H54 (cell line): ENCODE measurements at places on chromosomes 16 and 17.
A peak's percentile ranks its signal among the peaks of the same experiment; 100 is the strongest.

DNA sequence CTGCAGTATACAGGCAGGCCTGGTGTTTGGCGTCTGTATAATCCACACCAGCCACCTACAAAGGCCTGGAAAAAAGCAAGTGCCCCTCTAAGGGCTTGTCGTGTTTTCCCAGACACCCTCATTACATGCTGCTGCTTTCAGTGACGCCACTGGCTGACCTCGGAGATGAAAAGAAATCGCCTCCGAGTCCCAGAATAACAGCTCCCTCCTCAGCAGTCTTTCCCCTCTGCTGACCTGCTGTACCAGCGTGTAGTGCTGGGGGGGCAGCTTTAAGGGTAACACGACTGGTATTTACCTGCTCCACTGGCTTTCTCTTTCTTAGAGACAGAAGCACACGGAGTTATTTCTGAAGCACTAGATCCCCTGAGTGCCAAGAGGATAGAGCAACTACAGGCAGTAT, 296.8 kb downstream of the GRIN2A start:
- DNase-seq = no peak

GRCh38 chr16:27772093-27772825, 222.3 kb downstream of the KATNIP start:
- DNase-seq = no peak

DNA sequence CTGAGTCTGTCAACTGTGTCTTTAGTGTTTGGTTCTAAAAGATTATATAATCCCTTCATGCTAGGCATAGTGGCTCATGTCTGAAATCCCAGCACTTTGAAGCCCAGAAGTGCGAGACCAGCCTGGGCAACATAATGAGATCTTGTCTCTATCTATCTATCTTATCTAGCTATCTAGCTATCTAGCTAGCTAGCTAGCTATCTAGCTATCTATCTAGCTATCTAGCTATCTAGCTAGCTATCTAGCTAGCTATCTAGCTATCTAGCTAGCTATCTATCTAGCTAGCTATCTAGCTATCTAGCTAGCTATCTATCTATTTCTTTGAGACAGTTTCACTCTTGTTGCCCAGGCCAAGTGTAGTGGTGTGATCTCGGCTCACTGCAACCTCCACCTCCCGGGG, 43.8 kb downstream of the SPAG9 start:
- no peak for DNase-seq

GRCh38 chr17:8421571-8421970, 14.1 kb upstream of the NDEL1 start:
- DNase-seq = no peak

GRCh38 chr16:61606581-61606980, 429.7 kb downstream of the CDH8 start:
- DNase-seq = no peak

DNA sequence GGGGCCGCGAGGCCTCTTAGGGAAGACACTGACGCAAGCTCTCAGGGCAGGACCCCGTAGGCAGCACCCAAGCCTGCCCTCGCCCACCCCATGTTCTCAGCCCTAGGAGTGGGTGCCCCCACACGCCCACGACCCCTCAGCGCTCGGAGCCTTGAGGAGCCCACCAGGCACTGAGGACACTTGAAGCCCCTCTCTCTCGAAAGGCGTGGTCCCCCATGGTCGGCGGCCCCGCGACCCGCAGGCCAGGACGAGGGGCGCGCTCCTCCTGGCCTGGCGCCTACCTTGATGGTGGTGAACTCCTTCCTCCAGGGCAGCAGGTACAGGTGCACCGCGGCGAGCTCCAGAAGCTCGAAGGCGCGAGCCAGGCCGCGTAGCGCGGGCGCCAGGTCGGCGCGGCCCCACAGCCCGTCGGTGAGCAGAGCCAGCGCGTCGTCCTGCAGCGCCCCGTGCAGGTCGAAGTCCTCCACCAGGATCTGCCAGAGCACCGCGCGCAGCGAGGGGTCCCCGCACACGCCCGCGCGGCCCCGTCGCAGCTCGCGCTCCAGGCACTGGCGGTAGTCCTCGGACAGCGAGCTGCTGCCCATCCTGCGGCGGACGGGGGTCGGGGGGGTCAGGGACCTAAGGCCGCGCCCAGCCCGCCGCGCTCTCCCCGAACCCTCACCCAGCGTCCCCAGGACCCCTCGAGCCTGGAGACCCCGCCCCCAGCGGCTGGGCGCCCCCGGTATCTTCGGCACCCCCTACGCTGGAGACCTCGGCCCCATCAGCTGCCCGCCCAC, 668 bp downstream of the SPATA2L start:
- no peak for DNase-seq

GRCh38 chr17:10197721-10198508, 491 bp downstream of the GAS7 start:
- no peak for DNase-seq

DNA sequence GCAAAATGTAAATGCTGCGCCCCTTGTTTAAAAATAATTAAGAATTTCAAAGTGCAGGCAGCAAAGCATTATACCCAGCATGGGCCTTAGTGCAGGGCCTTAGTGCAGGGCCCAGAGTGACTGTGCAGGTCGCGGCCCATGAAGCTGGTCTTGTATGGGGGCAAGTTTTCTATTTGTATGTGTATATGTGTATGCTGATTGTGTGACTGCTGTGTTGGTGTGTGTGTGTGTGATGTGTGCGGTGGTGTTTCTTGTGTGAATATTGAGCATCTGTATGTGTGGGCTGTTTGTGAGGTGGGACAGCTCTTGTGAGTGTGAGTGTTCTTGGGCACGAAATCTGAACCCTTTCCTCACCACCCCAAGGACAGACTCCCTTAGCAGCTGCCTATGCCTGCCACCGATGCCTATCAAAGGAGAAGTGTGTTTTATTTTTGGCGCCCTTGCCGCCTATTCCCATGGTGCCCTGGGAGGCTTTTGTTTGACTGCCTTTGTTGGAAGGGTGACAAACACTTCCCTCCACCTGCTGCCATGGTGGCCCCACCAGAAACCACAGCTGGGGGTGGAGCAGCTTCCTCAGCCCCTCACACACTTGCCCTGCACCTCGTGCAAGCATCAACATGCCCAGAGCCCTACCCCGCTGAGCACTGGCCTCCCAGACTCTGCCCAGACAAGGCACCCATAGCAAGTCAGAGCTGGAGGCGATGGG, 18.0 kb downstream of the CCR7 start:
- no peak for DNase-seq

GRCh38 chr16:20612551-20613480, 36.6 kb upstream of the ACSM2B start:
- no peak for DNase-seq

GRCh38 chr17:16407911-16408588, 7.3 kb upstream of the TRPV2 start:
- DNase-seq = no peak

- peak; percentile 80 for DNase-seq
Observed at GRCh38 chr17:73343168-73343634, 31.4 kb upstream of the CDC42EP4 start.

GRCh38 chr17:62566996-62567578, 60.4 kb upstream of the MRC2 start:
- DNase-seq = no peak

GRCh38 chr17:6695565-6695964, 17.6 kb downstream of the SLC13A5 start:
- no peak for DNase-seq

- no peak for DNase-seq
Observed at GRCh38 chr16:75254359-75254837, 3.0 kb upstream of the BCAR1 start.

- DNase-seq = no peak
Observed at GRCh38 chr17:37492167-37492566, 2.5 kb downstream of the DUSP14 start.

DNA sequence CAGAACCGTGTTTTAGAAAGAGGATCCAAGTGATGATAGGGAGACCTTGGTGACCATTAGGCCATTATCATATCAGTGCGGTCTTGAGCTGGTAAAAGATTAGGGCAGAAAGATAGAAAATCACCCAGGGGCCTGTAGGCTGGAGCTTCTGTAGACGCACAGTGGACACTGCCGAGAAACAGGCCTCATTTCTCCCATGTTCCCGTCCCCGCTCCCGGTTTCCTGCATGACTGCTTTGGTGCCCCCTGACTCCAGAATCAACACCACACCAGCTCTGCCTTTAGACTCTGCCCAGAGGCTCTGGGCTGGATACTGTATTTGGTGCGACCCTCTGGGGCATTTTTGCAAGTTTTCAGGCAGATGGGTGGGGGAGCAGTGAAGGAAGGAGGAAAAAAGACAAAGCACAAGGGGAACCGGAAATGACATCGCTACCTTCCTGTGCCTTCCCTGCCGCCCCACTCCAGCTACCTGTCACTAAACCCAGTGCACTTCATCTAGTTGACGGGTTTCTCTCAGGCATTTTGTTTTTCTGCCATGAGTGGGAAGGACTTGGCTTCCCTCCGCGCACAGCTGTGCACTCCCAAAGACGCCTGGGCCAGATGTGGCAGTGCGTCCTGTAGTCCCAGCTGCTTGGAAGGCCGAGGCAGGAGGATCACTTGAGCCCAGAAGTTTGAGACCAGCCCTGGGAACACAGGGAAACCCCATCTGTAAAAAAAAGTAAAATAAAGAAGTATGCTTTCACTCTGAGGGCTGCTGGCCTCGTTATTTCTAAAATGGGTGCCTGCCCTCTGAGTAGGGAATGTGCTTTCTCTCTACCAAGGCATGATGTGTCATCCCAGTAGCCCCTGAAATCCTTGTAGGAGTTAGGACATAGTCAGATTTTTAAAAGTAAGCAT, 214.1 kb downstream of the RPTOR start:
- no peak for DNase-seq

- DNase-seq = peak; percentile 50
Observed at GRCh38 chr17:70137451-70138230, 31.7 kb upstream of the KCNJ2 start.

- DNase-seq = no peak
Observed at GRCh38 chr16:87057951-87058560, 259.1 kb downstream of the C16orf95 start.

GRCh38 chr17:51745993-51746392, 412.5 kb downstream of the CA10 start:
- DNase-seq = no peak

GRCh38 chr17:74780443-74781238, 4.5 kb upstream of the NAT9 start:
- DNase-seq = no peak

DNA sequence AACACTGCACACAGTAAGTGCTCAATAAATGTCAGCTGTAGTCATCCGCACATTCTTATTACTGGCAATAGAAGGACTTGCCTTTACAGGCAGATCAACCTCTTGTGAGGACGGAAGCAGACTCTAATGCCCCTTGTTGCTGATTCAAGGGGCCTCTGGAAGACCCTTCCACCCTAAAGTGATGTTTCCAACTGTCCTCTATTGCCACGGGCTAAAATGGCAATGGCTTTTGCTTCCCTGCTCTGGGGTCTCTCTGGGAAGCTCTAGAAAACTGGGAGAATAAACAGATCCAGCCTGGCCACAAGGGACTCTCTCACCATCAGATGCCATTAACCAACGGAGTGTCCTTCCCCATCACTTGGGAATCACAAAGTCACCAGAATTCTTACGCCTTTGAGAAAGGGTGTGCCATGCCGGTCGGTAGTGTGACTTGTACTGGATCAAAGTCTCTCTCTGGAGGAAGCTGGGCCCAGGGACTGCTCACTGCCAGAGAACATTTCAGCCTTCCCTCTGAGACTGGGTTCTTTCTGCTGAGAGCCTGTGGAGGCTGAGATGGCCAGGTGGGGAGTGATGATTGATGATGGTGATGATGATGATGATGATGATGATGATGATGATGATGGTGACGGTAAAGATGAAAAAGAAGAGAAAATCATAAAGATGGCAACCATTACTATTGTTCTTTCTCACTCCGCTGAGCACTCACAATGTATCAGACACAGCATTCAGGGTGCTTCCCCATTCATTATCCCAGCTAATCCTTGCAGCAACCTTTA, 146.8 kb downstream of the CYLD start:
- DNase-seq = no peak

DNA sequence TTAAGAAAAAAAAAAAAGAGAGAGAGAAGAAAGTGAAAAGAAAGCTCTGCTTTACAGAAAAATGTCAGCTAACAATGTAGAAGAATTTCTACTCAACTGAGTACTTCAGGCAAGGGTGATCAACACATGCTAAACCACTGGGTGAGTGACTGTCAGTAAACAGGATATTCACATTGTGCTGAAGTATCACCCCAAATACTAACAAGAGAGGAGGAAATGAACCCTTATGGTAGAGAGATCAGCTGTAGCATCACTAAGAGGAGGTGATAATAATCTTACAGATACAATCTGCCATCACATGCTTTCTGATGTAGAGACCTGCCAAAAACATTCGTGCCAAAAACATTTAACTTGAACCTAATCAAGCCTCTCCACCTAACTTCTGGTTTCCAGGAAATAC, 30.7 kb upstream of the ICAM2 start:
- no peak for DNase-seq

DNA sequence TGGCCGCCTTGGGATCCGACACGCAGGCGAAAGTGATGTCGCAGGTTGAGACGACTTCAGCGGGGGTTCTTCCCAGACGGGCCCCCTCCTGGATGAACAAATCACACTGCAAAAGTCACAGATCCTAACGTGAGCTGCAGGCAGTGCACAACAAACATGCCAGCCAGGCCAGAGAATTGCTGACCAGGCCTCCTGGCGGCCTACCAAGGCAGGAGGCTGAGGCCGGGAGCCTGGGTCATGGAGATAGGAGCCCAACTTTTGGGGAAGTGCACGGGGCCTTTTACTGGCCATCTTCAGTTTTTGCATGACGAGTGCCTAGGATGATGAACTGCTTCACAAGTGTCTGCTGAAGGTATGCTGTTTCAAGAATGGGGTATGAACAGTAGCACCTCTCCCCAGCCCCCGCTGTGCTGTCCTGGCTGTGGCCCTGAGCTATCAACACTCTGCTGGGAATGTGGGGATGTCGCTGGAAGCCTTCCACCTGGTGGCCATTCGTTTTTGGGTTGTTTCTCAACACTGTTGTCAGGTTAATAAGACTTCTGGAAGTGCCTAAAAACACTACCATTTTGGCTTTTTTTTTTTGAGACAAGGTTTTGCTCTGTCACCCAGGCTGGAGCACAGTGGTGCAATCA, 12.2 kb upstream of the ROGDI start:
- no peak for DNase-seq

GRCh38 chr17:78168903-78169793, 767 bp downstream of the SYNGR2 start:
- peak; percentile 91 for DNase-seq

- DNase-seq = peak; percentile 70
Observed at GRCh38 chr17:76204277-76204676, 36.0 kb downstream of the RNF157 start.

DNA sequence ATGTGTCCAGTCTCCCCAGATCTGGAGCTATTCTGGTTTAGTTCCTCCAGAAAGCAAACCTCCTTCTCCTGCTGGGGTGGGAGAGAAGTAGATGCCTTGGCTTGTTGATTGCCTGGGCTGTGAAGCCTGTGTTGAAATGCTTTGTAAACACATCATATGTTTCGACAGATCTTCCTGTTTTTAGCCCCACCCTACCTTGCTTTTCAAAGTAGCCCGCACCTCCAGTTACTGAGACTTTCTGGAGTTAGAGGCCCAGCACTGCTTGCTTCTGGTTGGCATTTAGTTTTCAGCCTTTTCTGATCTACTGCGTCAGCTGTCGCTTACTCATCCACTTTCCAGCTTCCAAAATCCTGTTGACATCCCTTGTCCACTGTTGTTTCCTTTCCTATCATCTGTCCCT, 17.9 kb upstream of the NDEL1 start:
- no peak for DNase-seq

GRCh38 chr16:15963307-15963910, 14.0 kb downstream of the ABCC1 start:
- no peak for DNase-seq

GRCh38 chr16:28494121-28494851, at the start of gene APOBR:
TSS of gene APOBR (plus strand) at chr16:28494643. CDS start at chr16:28494682, 39 bp downstream.
- no peak for DNase-seq
